Cerebellar nuclear complex (tissue), 1 donor: ENCODE measurements at places on chromosomes 1 and 21.

DNA sequence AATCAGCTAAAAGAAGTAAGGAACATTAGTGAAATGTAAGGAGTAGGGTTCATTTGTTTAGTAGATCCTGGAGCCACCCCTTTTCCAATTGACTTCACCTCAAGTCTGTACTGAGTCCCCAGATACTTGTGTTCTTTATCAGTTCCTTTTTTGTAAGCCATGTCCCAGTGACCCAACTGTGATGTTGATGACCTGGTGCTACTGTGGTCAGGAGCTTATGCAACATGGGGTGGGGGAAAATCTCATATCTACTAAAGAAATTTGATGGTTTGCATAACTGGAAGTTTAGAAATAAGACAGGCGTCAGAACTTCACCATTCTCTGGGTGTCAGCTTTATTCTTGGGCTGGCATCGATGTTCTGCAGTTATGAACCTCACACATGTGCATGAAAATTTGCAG is 120.5 kb downstream of the LRRC7 start:
- DNase-seq: no peak

DNA sequence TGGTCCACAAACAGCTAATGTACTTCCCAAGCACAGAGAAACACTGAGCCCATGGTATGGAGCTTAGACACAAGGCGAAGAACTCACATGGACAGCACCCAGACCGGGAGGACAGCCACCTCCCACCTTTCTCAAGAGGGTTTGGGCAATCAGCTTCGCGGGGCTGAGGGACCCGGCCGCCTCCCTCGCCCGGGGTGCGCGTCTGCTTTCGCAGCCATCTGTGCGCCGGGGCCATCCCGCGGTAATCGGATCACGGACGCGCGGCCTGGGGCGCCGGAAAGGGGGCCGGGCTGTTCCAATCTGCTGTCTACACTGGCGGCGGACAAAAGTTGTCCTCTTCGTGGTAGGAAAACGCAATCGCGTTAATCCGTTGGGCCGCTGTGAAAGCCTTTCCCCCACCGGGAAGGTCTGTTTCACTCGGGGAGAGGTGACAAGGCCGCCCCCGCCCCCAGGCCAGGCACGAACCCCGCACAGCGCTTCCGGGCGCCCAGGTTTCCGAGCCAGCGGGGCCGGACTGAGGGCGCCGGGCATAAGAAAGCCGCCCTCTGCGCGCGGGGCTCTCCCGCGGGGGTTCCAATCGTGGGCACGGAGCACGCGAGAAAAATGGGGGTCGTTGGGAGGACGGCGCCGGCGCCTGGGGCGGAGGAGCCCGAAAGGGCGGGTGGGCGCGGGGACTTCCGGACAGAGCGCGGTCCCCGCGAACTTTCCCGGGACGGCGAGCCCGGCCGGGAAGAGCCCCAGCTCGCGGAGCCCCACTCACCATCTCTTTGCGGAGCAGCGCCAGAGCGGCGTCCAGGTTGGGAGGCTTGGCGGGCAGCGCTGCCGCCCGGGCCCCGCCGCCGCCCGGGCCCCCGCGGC is 664 bp downstream of the FAM89A start:
- DNase-seq: no peak

- no peak for DNase-seq
These were observed 11.0 kb downstream of the RAP1A start for GRCh38 chr1:111630567-111630966.

GRCh38 chr1:8407652-8408051 is 89.7 kb downstream of the SLC45A1 start:
- no peak for DNase-seq

DNA sequence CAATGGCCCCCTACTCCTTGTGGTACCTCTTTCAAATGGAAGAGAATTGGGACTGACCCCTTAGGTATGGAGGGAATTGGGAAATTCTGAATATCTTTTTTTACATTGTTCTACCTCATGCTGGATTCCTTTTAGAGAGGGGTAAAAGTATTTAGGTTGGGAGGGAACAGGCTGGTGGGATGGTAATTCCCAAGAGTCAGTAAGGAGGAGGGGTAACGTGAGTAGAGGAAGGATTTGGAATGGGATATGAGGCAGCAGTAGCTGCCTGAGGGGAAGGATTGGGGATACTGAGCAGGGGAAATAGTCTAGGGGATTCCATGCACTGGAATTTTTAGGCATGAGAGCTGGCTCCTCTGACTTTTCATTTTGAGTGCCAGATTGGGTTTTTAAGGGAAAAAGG is 3.8 kb upstream of the AADACL3 start:
- no peak for DNase-seq
